Upper lobe of right lung (tissue), 1 donor: ENCODE measurements at places on chromosomes 7 and 10.

- no peak for DNase-seq
Measured at GRCh38 chr10:14372606-14373005, 41.9 kb upstream of the FRMD4A start.

DNA sequence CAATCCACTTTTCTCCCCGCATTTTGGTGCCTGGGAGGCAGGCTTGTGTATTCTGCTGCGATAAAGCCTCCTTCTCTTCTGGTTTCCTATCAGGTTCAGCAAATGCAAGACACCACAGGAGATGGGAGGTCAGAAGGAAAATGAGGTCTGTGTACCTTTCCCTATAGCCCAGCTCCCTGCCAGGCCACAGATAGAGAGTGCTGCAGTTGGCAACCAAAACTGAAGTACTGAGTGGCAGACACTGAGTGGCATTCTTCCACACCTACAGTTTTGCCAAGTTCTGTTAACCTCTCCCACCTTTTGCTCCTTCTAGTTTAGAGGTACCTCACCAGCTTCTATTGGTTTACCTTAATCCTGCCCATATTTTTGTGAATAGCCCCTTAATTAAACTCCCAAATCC is 948.4 kb downstream of the SORCS1 start:
- DNase-seq, result no peak

DNA sequence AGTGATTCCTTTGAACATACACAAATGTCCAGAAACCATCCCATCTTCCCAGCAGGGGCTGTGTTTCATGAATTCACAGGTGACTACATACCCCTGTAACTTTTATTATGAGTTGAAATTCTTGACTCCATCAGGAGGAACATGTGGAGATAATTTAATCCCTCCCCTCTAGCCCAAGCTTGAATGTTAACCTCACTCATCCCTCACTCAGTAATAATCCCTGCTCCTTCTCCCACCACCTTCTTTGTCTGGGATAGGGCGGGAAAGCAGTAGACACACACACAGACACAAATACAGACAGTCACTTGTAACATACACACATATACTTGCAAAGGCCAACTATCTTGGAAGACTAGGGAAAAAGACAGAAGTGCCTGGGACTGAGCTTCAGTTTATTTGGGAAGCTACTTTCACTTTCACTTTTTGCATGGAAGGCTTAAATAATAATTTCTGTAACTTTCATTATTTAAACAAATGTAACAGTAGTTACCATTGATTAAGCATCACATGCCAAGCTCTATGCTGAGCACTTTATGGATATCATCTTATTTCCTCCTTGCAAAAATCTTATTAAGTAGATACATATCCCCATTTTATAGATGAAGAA is 7.3 kb downstream of the AASS start:
- DNase-seq, result no peak

GRCh38 chr10:54607983-54608382 is 193.0 kb downstream of the PCDH15 start:
- DNase-seq, result no peak

GRCh38 chr7:32289651-32290414 is 200.3 kb downstream of the LSM5 start:
- DNase-seq, result peak; percentile 70
